WTC11 (cell line): ENCODE measurements at places on chromosomes 3 and 15.

GRCh38 chr15:68819495-68820294, 1.0 kb downstream of the ANP32A start:
- DNase-seq = peak; percentile 34

- DNase-seq = peak; percentile 29
These were observed 39.4 kb upstream of the FRMD4B start for GRCh38 chr3:69425249-69425648.

DNA sequence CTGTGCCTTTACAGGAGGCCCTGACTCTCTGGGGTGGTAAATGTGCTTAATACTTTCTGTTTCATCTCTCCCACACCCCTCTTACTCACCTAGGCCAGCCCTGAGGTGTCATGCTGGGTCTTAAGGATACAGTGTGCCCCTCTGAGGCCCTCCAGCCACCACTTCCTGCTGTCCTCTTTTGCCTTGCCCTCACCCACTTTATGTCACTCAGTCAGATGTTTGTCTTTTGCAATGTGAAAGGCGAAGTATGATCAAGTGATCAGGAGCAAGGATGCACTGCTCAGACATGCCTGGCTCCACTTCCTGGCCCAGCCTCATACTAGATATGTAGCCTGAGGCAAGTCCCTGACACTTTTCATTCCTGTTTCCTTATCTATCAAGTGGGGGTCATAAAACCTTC, 339.0 kb upstream of the NR2E3 start:
- no peak for DNase-seq

GRCh38 chr3:16548721-16549120, 35.2 kb upstream of the RFTN1 start:
- no peak for DNase-seq

GRCh38 chr15:90599116-90599515, 69.4 kb downstream of the CRTC3 start:
- DNase-seq = no peak
